ENCODE measurements at places on chromosomes 7 and 10.

GRCh38 chr7:21616796-21617436 lies 74.1 kb downstream of the DNAH11 start:
- DNase-seq: no peak

- DNase-seq: no peak
Observed at GRCh38 chr7:14685167-14685566, 217.4 kb downstream of the DGKB start.

DNA sequence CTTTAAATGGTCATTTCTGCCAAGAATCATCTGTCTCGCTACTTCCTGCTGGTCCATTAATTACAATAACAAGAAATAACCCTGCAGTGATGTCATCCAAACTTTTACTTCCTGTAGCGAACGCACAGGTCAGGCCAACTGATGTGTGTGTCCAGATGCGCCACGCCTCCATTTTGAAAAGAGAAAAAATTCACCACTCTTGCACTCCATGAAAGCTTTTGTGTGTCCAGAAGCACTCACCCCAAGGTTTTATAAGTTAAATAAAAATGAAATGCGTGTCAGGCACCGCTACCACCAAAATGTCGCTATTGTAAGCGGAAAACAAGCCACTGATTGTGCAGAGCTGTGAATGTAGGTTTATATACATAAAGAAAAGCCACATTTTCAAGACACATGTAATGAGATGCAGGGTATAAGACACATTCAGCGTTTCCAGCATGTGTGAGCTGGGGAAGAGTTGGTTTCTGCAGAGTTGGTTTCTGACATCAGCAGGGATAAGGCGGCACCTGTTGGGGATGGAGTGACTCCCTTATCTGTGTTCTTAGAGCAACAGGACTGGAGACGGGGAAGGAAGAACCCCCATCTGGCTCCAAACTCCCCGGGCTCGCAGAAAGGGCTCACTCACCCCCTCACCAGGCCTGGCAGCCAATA lies 83.3 kb downstream of the CTBP2 start:
- no peak for DNase-seq

GRCh38 chr7:101940830-101941229 lies 123.4 kb downstream of the CUX1 start:
- DNase-seq: no peak

Measured in esophagus squamous epithelium (tissue), 5 donors.